ENCODE measurements at places on chromosomes 7 and 10.

GRCh38 chr10:59757966-59758365 lies 4.7 kb upstream of the MRLN start:
- no peak for DNase-seq

- no peak for DNase-seq
Observed at GRCh38 chr7:111370002-111370401, 192.3 kb downstream of the IMMP2L start.

GRCh38 chr7:142854372-142855113 lies at the start of gene EPHB6:
Gene EPHB6, plus strand, starts transcription at chr7:142855076. Its CDS starts 8,152 bp downstream, at chr7:142863228.
- peak; percentile 73 for DNase-seq

DNA sequence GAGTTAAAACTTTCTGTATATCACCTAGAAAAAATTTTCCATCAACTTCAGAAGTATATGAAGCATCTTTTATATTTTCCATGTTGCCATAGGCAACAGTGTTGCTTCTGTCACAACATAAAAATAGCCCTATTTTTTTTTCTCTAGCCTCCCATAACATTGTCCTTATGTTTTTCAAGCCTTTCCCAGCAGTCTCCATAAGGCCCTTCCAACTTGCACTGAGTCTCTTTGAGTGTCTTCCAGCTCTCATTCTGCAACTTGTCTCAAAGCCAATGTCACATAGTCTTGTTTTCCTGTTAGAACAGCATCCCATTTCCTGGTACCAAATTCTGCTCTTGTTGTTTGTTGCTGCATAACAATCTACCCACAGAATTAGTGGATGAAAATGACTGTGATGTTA lies 1055.5 kb upstream of the GHITM start:
- peak; percentile 9 for DNase-seq

DNA sequence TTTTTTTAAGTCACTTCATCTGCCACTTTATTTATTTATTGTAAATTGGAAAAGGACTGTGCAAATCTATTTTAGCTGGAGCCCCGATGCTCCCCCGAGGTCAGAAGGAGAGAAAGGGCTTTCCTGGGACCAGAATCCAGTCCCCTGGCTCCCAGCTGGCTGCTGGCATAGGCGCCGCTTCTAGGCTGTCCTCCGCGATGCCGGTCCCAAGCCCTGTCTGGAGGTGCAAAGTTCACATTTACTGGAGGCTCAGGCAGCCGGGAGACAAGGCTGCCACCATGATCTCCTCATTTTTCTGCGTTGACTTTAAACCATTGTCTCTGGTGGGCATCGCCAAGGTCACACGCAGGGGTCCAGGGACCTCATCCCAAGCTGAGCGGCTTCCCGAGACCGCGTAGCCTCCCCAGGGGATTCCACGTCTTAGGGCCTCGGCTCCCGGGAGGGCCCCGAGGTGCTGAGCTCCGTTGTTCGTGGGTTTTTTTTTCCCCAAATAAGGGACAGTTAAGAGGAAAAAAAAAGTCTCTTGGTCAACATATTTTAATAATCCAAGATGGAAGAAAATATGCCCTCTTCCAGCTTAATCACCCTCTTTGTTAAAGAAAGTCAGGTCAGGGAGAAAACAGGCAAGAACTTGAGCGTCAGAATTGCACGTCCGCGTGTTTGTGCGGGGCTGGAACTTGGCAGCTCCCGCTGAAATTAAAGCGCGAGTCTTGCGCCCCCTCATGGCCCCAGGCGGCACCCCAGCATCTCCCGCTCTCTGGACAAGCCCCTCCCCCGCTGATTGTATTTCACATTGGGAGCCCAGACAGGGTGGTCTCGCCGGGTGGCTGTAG lies 11.9 kb downstream of the RGR start:
- peak; percentile 14 for DNase-seq

- DNase-seq: no peak
Observed at GRCh38 chr7:33300131-33300530, 170.8 kb downstream of the BBS9 start.

- DNase-seq: no peak
Observed at GRCh38 chr7:159213253-159213652, 68.6 kb upstream of the VIPR2 start.

GRCh38 chr7:142308326-142308725 lies 50.5 kb upstream of the PRSS58 start:
- no peak for DNase-seq

- no peak for DNase-seq
Observed at GRCh38 chr7:1591876-1592275, 22.0 kb upstream of the PSMG3 start.

Measured in renal pelvis (tissue), 12 donors.